NCI-H2081 treated with DMSO at 0.1 percent for 48 hours (cell line): ENCODE measurements at places on chromosomes 2 and 18.

DNA sequence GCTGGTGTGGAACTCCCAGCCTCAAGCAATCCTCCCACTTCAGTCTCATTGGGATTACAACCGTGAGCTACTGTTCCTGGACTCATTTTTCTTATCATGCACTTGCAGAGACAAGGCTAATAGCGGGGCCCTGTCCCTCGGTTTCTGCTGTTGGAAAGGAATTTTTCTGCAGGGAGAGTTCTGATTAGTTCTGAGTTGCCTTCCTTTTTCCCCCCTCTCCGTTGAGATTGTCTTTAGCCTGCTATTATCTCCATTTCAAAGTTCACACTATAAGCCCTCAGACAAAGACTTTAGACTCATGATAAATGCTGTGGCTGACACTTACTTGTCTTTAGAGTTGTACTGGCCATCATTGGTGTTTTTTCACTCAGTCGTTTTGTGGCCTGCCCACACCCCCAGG, 97.2 kb downstream of the NCOA1 start:
- DNase-seq: no peak

DNA sequence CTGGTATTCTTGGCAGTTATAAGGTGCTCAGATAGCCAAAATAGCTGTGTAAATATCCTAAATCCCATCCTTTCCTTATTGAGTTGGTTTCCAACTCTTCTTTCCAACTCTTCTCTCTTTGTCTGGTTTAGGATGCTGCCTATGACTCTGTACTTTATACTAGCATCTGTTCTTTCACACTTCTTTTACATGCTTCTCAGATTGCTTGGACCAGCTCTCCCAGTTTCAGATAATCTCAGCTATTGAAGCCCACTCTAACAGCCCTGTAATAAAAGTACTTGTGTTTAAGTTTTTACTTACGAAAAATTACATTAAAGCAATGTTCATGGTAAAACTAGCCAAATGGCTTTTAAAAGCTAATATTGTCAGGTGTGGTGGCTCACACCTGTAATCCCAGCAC, 14.7 kb upstream of the LHCGR start:
- no peak for DNase-seq

GRCh38 chr2:9844036-9844483, 786 bp downstream of the TAF1B start:
- DNase-seq: no peak

DNA sequence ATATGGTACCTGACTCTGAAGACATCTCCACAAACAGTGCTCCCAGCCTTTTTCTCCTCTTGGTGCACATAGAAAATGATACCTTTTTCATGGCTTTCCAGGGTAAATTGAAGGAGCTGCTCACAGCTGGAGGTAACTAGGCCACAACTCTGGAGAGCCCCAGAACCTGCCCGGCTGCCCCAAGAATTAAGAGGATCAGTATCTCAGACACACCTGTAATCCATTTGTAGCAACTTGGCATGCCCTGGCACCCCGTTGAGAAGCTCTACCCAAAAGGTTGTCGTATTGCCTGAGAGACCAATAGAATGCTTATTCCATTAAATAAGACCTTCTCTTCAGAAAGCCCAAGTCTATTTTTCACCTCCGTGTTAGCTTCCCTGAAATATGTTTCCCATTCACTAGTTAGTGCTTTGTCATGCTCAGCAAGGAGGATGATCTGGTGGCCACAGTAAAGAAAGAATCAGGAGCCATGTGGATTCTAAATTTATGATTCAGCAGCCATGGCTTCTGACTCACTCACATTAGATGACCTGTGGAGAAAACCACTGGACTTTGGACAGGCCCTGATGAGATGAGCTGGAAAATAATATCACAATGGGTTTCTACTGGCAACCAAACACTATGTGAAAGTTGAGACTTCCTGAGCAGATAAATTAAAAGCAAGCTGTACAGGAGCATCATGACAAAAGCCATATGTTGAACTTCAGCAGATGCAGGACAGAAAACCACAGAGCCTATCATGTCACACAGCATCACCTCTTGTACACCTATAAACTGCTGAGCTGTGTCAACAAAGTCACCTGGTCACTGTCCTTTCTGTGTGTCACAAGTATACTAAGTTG, 253.3 kb upstream of the OSR1 start:
- no peak for DNase-seq

GRCh38 chr2:127636248-127637235, 9.4 kb upstream of the GPR17 start:
- no peak for DNase-seq

GRCh38 chr2:5834501-5834900, 142.3 kb downstream of the SOX11 start:
- DNase-seq: no peak

GRCh38 chr2:130385709-130386108, 29.9 kb downstream of the PTPN18 start:
- DNase-seq: no peak

DNA sequence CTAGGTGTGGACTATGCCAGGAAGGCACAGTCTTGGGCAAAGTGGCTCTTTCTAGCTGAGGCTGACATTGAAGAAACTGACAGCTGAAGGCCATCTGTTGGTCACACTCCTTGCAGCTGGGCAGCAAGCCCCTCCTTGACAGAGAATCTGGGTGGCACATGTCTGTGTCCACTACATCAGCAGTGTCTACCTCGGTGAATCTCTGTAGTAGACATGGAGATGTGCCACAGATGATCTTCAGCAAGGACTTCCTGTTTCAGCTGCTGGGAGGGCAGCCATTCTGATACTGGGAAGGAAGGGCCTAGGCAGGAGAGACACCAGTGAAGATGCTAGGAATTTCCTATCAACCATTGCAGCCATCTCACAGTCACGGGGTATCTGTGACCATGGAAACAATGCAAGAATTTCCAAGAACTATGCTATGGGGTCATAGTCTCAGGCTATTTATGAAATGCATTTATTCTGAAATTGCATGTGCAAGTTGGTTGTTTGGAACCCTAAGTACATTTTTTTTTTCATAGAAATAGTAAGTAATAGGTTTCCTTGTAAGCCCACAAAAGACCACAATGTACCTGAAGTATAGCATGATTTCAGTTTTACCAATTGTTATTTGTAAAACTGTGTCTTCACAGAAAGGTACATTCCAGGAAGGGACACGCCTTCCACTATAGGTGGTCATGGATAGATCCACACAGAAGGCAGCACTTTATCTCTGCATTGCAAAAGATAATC, 63.8 kb upstream of the DARS1 start:
- DNase-seq: no peak
